ENCODE measurements at places on chromosomes 3 and 15. TPM values are rescaled to one million over a fixed set of nuclear protein-coding genes. Genes with fewer than 3 reads are reported as not detected.

CPNE9 gene
- not detected for total RNA-seq

FSTL1 gene
- 76.2 TPM for total RNA-seq

LRRIQ4 gene
- not detected for total RNA-seq

SOX2 gene
- total RNA-seq, result 0.60 TPM

CACNA2D2 gene
- total RNA-seq, result 0.15 TPM

SERINC4 gene
- not detected for total RNA-seq

ALDH1L1 gene
- 0.09 TPM for total RNA-seq

KCNAB1 gene
- not detected for total RNA-seq

LINGO1 gene
- total RNA-seq, result 8.1 TPM

IMPG2 gene
- total RNA-seq, result 0.04 TPM

LMAN1L gene
- not detected for total RNA-seq

USP50 gene
- not detected for total RNA-seq

ABHD17C gene
- 29.0 TPM for total RNA-seq

DOCK3 gene
- total RNA-seq, result 0.38 TPM
